ENCODE measurements at places on chromosomes 1 and 21. TPM values are rescaled to one million over a fixed set of nuclear protein-coding genes. Genes with fewer than 3 reads are reported as not detected.

The ST3GAL3 gene
- total RNA-seq: 23.6 TPM

The ADGRL4 gene
- total RNA-seq: 335 TPM

The ALX3 gene
- total RNA-seq: not detected

The FAM151A gene
- not detected for total RNA-seq

The DISP3 gene
- total RNA-seq: 0.07 TPM

The SPRR1B gene
- total RNA-seq: not detected

The LYPD8 gene
- total RNA-seq: not detected

The AKIRIN1 gene
- 45.8 TPM for total RNA-seq

The PRPF38A gene
- total RNA-seq: 19.8 TPM

The LHX4 gene
- not detected for total RNA-seq

The KLHDC8A gene
- not detected for total RNA-seq

The MATN1 gene
- total RNA-seq: 0.13 TPM

The TMPRSS2 gene
- not detected for total RNA-seq

The A3GALT2 gene
- total RNA-seq: not detected

The KIAA1614 gene
- 0.66 TPM for total RNA-seq

The SHE gene
- 77.0 TPM for total RNA-seq

The CLDN14 gene
- total RNA-seq: not detected

The ETNK2 gene
- total RNA-seq: 8.0 TPM

The CASQ2 gene
- total RNA-seq: not detected

The CD5L gene
- not detected for total RNA-seq

The DIO1 gene
- not detected for total RNA-seq

The DCST1 gene
- not detected for total RNA-seq

The CHIA gene
- total RNA-seq: not detected

The CFAP57 gene
- 0.14 TPM for total RNA-seq

The TRIM67 gene
- not detected for total RNA-seq

The IGSF5 gene
- not detected for total RNA-seq

The OR2T33 gene
- not detected for total RNA-seq

Measured in thoracic aorta endothelial cell (primary cell).